ENCODE measurements at places on chromosomes 3 and 15.

DNA sequence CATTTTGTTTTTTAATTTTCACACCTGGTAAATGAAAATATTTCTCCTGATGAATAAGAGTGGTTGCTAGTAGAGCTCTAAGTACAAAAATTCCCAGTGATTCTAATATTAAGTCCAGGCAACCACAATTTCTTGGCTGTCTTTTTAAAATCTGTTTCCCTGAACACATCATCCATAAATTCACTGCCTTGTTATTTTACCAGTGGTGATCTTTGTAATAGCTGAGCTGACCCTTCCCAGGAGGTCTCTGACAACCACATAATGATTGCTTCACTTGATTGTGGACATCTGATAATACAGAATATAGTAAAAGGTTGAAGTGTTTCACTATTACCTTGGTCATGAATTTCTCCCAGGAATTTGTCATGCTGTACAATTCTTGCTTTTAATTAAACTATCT, 13.9 kb upstream of the TOP2B start:
- DNase-seq = no peak

DNA sequence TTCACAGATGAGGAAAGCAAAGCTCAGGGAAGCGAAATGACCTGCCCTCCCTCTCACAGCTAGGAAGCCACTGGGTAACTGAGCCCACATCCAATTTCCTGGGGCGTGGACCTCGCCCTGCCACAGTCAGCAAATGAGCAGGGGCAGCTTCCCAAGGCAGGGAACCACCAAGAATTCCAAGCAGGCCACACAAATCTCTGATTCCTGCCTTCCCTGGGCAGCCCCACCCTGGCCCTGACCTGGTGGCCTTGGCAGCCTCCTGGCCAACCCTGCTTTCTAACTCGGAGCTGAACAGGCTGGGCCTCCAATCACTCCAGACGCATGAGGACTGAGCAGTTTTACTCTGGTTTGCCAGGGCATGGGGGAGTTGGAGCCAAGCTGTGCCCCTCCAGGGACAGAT, 203.7 kb upstream of the TLE3 start:
- DNase-seq = no peak

- DNase-seq = no peak
Observed at GRCh38 chr3:120742849-120743365, 363 bp downstream of the GTF2E1 start.

- DNase-seq = no peak
Observed at GRCh38 chr3:131474115-131474514, 28.7 kb downstream of the MRPL3 start.

GRCh38 chr15:63899193-63899592, 65.4 kb upstream of the HERC1 start:
- DNase-seq = no peak

- peak; percentile 88 for DNase-seq
Observed at GRCh38 chr15:77013776-77014131, 18.8 kb downstream of the PSTPIP1 start.

- no peak for DNase-seq
Observed at GRCh38 chr3:117036259-117036799, 326.8 kb downstream of the TUSC7 start.

DNA sequence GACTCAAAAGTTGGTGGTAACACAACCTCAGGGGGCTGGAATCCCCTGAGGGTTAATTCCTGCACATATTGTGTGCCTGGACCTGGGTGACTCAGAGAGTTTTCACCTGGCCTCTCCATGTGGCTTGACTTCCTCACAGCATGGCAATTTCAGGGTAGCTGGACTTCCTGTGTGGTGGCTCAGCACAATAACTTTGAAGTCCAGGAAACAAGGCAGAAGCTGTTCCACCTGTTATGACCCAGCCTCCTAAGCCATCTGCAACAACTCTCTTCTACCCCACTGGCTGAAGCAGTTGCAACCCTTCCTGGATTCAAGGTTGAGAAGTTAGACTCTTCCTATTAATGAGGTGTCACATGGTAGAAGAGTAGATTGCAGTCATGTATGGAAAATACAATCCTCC, 58.4 kb downstream of the EDEM1 start:
- DNase-seq = no peak

GRCh38 chr3:111956449-111956848, 22.4 kb upstream of the ABHD10 start:
- DNase-seq = no peak

DNA sequence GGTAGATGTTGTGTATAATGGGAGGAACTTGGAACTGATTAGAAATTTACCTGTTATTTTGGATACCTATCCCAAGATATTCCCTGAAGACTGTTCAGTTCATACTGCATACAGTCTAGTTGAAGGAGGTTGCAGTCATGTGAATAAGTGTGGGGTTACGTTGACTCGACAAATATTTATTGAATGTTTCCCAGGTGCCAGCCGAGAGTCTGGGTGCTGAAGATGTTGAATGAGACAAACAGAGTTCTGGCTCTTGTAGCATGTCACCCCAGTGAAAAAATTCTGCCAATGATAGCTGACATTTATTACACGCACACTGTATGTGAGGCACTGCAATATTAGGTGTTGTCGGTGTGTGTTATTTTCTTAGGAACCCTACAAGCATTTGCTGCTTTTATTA, 176.0 kb downstream of the KCNMB2 start:
- DNase-seq = no peak

Measured in activated CD4-positive, alpha-beta T cell treated with anti-CD3 and anti-CD28 coated beads, Interleukin-2, amount 50 U/mL, for 24 hours (primary cell).